ENCODE measurements at places on chromosomes 7 and 10.

GRCh38 chr7:150784120-150784736 lies 15.9 kb downstream of the TMEM176B start:
- no peak for DNase-seq

GRCh38 chr7:33932832-33933468 lies 27.6 kb downstream of the BMPER start:
- DNase-seq = peak; percentile 37

DNA sequence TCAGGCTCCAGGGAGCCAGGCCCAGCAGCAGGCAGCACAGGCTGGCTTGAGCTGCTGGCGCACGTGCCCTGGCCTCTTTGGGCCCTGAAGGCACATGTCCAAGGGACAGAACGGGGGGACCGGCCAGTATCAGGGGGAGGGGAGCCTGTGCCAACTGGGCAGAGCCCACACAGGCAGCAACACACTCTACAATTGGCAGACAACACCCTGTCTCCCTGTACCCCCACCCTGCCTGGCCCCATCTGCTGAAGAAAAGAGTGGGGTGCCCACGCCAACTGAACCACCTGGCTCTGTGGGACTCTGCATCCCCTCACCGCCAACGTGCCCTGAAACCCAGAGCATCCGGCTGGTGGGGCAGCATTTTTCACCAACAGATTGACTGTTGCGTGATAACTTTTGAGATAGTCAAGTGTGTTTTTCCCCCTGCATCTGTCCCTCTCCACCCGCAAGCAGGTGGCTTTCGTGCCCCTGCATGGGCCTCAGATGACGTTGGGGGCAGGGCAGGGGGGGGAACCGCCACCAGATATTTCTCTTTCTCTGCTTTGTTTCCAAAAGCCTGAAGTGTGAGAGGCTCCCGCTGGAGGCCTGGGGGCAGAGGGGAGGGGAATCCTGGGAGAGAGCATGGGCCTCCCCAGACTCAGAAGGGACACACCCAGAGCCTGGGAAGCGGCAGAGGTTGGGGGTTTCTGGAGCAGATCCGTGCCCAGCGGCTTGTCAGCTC lies 21.8 kb downstream of the SLIT1 start:
- no peak for DNase-seq

- no peak for DNase-seq
Observed at GRCh38 chr10:96397902-96398301, 39.1 kb upstream of the OPALIN start.

GRCh38 chr10:131085091-131085860 lies 226.2 kb downstream of the TCERG1L start:
- no peak for DNase-seq

DNA sequence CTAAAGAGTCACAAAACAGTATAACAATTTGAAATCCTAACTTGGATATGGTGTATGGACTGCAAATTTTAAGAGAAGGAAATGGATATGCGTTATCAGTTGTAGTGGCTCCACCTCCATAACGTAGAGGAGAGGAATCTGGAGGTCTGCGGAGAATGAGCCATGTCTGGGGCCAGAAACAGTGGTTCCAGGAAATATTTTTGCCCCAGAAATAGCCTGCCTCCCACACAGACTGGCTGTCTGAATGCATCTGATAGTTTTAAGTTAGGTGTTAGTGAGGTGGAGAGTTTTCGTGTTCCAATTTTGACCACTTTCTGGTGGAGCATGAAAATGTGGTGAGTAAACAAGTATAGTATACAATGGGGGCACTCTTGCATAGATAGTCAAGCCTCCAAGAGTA lies 1.6 kb downstream of the PHTF2 start:
- no peak for DNase-seq

- peak; percentile 38 for DNase-seq
Observed at GRCh38 chr10:110279407-110279986, 25.2 kb downstream of the SMNDC1 start.

GRCh38 chr7:42606193-42606905 lies 305.5 kb downstream of the C7orf25 start:
- DNase-seq = no peak

DNA sequence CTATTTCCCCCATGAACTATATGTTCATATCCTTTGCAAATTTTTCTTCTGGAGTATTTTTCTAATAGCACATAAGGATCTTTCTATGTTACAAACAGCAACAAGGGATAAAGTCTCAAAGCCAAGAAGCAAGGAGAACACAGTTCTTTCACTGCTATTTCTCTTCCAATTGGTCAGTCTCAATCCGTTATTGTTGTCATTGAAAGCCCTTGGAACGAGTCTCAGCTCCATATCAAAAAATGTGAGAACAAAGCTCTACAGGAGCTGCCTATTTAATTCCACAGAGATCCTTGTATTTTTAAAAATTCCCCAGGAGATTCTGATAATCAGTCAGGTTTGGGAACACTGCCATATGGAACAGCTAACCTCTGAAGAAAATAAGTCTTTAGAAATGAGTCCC lies 15.7 kb downstream of the SLC35B4 start:
- DNase-seq = no peak

GRCh38 chr10:66792441-66792840 lies 133.4 kb upstream of the LRRTM3 start:
- no peak for DNase-seq

GRCh38 chr10:88499569-88500470 lies 83.3 kb downstream of the RNLS start:
- no peak for DNase-seq

DNA sequence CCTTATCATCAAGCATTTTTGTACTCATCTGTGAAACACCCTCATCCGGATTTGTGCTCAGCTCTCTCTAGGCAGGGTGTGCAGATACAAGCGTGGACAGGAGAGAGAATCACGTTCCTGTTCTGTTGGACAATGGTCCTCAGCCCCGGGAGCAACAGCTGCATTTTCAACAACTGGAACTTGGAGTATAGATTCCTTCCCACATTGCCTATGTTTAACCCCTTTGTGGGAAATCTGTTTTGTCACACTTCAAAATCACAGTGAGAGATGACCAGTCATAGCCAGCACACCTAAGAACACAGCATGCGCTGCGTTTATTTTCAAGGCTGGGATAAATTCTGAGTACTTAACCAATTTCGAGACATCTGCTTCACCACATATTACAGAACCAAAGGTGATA lies 32.5 kb downstream of the MAP3K8 start:
- DNase-seq = no peak

DNA sequence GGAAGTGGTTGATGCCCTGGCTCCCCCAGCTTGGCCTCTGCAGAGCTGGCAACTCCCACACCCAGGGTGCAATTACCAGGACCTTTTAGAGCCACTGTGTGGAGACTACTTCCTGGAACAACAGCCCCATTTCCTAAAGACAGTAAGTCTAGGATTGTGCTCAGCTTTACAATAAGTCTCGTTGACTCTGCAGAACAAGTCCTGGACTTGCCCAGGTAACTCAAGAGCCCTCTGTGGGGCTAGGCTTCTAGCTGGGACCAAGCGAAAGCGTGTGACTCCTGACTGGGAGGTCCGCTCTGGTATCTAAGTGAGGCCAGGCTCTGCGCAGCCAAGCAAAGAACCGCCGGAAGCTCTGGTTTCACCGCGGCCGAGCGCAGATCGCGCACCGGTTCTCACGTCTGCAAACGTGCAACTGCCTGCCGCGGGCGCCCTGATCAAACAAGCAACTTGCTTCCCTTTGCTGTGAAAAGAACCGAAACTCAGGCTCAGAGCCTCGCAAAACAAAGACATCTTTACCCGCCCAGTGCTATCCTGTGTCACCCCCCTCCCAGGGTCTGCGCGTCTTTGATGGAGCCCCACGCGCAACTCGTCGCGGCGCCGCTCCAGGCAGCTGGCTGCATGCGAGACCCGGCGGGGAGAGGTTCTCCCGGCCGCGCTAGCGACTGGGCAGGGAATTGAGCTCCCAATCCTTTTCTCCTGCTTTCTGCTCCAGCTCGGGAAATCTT lies 4.4 kb upstream of the PDLIM1 start:
- DNase-seq = no peak

GRCh38 chr7:19116121-19117090 lies 1.0 kb downstream of the TWIST1 start:
- no peak for DNase-seq

- no peak for DNase-seq
Observed at GRCh38 chr10:66591865-66592264, 334.0 kb upstream of the LRRTM3 start.

GRCh38 chr7:91504919-91505318 lies 240.7 kb downstream of the FZD1 start:
- no peak for DNase-seq

DNA sequence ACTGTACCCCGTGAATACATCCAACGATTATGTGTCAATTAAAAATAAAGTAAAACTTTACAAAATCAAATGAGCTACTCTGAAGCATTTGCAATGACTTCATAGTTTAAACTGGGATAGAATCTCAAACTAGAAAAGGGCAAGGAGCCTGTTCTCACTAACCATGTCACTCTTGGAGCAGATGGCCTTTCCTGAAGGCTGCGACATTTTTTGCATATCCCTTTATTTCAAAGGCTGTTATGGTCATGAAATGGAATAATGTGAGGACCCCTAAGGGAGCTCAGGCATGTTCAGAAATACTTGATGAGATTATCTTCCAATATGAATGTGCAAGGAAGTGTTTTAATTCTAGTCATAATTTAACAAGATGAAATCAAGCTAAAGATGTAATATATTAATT lies 679.4 kb downstream of the NRG3 start:
- DNase-seq = no peak

GRCh38 chr10:116098411-116099022 lies 174.5 kb downstream of the GFRA1 start:
- no peak for DNase-seq

GRCh38 chr7:148852272-148852671 lies 31.8 kb downstream of the EZH2 start:
- DNase-seq = no peak

DNA sequence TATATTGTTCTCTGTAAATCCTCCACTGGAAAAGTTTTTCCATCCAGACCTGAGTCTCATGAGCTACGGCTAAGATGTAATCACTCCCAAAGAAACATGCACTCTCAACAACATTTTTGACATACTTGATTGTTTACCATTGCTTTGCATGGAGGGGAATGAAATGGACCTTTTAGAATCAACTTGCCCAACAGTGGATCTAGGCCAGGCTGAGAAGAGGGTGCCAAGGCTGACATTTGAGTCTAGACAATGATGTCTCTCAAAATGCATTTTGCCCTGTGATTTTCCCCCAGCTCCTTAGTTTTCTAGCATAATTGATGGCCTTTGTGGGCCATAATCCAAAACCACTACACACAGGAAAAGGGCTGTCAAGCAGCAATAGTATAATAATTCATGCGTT lies 297.9 kb upstream of the KLF6 start:
- DNase-seq = no peak

DNA sequence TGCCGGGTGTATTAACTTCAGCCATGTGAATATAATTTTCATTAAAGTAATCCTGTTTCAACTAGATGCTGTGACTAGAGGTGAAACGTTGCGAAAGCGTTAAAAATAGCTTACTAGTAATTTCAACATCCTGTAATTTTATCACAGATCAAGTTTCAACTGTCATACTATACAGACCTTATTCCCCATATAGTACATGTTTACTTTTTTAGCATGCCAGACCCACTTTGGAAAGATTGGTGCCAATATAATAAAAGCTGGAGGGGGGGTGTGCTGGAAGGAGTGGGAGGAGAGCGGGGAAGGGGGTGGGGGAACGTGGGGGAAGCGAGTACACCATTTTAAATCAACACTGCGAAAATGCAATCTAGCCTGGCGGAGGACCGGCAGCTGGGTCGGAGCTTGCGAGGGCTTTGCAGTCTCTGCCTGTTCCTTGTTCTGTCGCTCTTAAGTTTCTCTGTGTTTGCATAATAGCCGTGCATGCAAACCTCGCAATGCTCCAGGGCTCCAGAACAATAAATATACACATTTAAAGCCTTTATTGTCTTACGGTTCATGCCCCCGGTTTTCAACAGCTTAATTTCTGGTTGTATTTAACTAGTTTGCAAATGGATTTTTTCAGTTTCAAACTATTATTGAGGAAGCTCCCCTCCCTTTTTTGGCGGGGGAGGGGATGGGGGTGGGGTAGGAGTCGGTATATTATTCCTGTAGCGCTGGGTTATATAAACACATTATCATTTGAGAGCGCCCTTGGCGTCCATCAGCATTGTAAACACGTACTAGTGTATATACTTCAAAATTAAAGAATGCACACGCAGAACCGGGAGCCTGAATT lies 1.3 kb upstream of the ARID5B start:
- peak; percentile 30 for DNase-seq

- no peak for DNase-seq
Observed at GRCh38 chr10:111835574-111835973, 348.0 kb downstream of the GPAM start.

DNA sequence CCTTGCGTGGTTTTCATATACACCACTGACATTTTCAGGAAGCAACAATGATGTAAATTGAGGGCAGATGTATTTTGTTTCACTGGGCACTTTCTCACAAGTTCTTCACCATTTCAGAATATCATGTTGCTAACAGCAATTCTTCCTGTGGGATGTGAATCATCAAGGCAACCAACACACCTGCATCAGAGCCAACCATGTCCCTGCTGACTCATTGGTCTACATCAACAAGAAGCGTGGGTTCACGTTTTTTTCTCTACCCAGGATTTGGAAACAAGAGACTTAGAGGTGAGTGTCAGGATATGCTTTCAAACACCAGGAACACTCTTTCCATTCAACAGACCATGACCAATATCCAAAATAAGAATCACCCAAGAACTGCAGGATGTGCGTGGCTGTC lies 203.9 kb downstream of the TEX36 start:
- DNase-seq = no peak

- DNase-seq = no peak
Observed at GRCh38 chr7:20438694-20439376, 108.1 kb downstream of the ITGB8 start.

DNA sequence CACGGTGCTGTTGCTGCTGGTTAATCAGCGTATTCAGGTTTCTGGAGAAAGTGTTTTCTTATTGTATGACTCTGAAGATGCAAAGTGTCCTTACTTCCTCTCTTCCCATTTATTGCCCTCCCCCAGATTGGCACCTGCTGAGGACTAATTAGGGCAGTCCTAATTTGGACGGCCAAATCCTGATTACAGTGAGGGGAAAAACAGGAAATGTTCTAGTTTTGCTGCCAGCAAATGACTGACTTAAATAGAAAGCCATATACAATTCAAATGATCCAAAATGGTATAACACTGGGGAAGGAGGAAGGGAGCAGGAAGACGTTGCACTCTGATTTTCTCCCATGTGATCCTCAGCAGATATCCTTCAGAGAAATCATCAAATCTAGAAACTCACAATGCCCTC lies 222.4 kb upstream of the LRGUK start:
- no peak for DNase-seq

DNA sequence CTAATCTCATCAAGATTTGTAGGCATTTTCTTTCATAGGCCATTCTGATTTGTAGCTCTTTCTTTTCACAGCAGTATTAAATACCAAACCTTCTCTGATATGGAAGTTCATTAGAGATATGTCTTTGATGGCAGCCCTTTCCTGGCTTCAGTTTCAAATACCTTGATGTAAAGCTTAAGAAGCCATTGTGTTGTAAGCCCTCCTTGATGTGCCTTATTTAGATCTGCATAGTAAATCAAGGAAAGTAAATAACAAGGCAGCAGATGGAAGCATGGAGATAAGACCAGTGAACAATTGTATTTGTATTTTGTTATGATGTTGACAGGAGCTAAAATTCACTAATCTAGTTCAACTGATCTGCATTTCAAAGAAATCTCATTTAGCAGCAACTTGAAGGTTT lies 234.9 kb upstream of the PPP1R3A start:
- no peak for DNase-seq

GRCh38 chr7:114073701-114074100 lies 154.9 kb upstream of the PPP1R3A start:
- no peak for DNase-seq
